ENCODE measurements at places on chromosomes 13 and 19. TPM values are rescaled to one million over a fixed set of nuclear protein-coding genes. Genes with fewer than 3 reads are reported as not detected.
A peak's percentile ranks its signal among the peaks of the same experiment; 100 is the strongest.

DNA sequence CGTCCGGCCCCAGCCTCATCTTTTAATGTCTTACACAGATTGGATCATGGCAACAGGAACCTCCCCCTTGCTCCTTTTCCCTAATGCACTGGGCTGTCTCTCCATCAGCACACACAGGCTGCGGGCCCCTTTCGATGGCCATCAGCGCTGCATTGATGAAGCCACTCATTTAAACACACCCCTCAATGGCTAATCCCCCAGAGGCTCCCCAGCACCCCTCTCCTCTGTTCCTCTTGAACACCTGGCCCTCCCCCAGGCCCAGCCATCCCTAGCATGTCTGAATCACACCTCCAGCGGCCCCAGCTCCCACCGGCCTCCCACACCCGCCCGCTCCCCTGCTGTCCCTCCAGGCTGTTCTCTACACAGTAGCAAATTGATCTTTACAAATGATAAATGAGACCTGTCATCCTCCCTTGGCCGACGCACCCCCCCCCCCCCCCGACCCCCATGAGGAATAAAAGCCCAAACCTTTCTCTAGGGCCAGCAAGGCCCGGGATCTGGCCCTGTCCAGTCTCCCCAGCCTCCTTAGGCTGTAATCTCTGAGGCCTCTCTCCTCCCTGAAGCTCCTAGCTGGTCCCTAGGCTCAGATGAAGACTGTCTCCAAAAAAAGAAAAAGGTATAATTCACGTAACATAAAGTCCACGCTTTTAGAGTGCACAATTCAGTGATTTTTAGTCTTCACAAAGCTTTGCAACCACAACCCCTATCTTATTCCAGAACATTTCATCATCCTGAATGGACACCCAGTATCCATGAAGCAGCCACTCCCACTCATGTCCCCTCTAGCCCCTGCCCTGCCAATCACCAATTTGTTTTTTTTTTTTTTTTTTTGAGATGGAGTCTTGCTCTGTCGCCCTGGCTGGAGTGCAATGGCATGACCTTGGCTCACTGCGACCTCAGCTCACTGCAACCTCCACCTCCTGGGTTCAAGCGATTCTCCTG, 7.4 kb downstream of the RPL28 start:
- peak; percentile 63 for DNase-seq

DNA sequence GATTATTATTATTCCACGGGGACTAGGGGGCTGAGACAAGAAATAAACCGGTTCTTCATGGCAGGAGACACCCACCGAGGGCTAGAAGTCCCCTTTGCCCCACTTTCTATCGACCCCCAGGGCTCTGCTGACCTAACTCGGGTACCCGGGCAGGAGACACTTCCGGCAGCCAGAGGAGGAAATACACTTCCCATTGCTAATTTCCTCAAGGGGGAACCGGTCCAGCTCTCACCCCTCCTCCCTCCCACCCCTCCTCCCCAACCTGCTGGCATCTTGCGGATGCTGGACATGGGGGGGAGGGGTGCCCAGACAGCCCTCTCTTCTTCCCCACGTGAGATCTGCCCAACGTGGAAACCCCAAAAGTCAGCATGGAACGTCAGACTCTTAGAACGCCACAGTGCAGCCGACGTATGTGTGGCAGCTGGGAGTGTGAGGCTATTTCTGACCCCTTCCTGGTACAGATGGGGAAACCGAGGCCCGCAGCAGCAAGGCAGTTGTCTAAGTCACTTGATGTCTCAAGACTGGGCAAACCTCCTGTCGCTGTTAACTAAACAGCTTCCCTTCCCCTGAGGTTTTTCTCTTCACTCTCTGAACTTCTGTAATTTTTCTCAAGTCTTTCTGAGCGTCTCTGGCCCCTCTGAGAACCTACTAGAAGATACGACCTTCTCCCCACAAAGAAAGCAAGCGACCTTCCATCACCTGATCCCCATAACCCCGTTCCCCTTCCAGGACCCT, 3.6 kb downstream of the GPR4 start:
- no peak for DNase-seq

- DNase-seq, result no peak
Observed at GRCh38 chr19:1109697-1110671, 6.2 kb downstream of the GPX4 start.

ZNF497 gene
- 3.5 TPM for total RNA-seq

- no peak for DNase-seq
Observed at GRCh38 chr13:23510544-23510916, 59.7 kb upstream of the TNFRSF19 start.

- DNase-seq, result no peak
Observed at GRCh38 chr13:37481885-37482227, 116.7 kb downstream of the POSTN start.

PABPC3 gene
- 0.22 TPM for total RNA-seq

DNA sequence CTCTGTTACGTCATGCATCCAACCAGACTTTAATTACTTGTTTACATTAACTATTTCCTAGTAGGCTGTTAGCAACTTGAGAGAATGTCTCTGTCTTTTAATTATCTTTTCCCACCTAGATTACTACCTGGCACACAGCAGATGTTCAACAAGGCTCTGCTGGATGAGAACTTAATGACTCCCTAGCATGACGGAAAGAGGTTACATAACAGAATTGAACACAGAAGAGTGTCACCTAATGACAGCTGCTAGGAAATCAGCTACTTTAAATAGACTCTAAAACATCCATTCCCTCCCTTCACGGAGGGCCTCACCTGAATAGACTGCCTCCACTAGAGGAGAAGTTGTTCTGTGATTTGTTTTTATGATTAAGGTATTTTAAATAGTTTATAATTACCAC, 110.8 kb downstream of the TEX29 start:
- no peak for DNase-seq

NAXD gene
- total RNA-seq, result 41.2 TPM
